ENCODE measurements at places on chromosomes 3 and 15.
A peak's percentile ranks its signal among the peaks of the same experiment; 100 is the strongest.

DNA sequence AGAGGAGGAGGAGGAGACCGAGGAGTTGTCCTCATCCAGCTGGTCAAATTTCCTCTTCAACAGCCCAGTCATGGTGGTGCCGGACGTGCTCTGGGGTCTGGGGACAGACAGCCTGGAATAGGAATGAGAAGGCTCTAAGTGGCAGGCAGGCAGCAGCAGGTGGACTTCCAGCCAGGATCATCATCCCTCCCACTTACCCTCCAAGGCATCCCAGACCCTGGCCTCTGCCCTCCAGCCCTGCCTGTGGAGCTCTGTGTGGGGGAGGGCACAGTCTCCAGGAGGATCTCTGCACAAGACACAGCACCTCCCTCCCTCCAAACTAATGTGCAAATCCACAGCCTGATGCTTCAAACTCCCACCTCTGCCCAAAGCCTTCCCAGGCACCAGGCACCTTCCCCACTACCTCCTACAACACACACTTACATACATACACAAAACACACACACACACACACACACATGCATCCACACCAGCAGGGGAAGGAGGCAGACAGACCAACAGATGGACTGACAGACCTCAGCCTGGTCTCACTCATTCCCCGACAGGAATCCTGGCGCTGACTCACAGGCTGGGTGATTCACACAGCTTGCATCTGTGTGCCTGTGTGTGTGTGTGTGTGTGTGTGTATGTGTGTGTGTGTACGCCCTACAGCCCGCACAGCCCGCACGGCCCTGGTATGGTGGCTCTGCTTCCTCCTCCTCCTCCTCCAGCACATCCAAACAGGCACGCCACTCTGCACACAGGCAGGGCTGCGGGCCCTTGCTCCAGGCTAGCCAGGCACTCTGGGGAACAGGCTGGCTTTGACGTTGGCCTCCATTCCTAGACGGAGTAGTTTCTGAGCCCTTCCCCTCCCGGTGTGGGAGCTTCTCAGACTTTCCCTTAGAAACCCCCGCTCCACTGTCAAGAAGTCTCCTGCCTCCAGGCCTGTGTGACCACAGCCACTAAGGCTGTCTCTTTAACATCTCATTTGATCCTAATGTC lies 6.5 kb downstream of the CSRNP1 start:
- DNase-seq, result no peak

DNA sequence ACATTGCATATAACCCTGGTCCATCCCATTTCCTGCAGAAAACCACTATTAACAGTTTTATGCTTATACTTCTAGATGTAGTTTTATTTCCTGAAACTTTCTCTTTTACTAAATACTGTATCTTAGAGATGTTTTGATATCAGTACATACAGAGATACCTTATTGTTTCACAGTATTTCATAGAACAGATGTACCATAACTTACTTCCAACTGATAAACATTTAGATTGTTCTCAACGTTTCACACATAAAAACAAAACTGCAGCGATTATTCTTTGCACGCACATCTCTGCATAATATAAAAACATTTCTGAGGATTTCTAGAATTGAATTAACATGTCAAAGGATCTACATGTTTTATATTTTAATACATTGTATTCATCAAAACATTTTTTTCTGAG lies 2.6 kb downstream of the ZNF80 start:
- no peak for DNase-seq

DNA sequence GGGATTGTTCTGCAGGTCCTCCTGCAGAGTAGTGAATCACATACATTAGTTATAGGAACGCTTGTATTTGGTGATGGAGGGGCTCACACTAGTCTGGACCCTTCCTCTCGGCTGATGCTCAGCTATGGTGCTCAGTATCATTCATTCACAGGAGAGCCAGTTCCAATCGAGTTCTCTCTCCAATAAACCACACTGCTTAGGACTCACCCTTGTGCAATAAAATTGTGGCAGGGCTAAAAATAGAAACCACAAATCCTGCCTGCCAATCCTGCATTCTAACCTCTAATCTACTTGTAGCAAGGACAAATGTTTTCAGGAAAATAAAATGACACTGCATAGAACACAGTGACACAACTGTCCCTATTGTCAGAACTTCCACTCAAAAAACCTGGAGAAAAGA lies 138.4 kb upstream of the TBL1XR1 start:
- DNase-seq, result no peak

GRCh38 chr3:55795746-55796145 lies 308.6 kb upstream of the WNT5A start:
- DNase-seq, result no peak

GRCh38 chr15:32838820-32839219 lies 121.0 kb downstream of the GREM1 start:
- peak; percentile 40 for DNase-seq

DNA sequence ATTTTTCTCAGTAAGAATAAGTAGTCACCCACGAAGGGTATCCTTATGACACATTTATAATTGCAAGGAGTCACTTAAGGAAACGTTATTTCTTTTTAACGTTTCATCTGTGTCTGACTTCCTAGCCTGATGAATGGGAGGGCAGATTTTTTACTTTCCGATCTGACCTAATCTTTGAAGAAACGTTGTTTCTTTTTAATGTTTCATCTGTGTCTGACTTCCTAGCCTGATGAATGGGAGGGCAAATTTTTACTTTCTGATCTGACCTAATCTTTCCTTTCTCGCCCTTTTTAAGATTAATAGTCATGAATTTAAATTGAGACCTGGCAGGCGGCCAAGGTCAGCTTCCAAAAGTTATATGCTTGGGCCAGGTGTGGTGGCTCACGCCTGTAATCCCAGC lies 3.0 kb upstream of the KLHL6 start:
- DNase-seq, result no peak

DNA sequence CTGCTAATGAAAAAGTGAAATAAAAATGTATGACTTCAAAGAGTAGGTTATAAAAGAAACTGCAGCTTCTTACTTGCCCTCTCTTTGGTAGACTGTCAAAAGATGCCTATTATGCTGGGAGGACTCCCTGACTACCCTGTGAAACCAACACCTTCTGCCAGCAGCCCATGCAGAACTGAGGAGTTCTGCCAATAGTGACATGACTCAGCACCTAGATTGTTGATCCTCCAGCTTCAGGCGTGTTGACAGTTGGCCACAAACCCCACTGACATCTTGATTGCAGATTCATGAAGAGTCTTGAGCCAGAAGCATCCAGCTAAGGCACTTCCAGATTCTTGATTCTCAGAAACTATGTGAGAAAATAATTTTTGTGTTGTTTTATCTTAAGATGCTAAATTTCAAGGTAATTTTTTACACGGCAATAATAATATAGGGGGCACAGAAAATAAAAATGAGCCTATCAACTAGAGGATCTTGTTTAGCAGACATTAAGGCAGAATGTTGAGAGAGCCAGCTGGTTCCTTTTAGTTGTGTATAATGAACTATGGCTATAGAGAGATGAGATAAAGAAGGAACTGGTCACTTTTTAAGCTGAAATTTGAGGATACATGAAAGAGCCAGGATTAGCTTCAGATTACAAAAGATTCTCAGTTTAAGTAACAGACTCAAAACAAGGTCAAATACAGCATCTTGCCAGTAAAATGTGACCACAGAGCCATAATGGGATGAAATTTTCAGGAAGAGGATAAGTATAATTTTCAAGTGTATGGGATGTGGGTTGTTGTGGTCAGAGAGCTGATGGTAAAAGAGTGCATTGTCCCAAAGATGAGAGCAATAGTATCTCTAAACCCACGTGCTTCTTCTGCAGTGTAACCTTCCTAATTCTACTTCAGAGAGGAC lies 588.7 kb upstream of the CBLB start:
- no peak for DNase-seq

DNA sequence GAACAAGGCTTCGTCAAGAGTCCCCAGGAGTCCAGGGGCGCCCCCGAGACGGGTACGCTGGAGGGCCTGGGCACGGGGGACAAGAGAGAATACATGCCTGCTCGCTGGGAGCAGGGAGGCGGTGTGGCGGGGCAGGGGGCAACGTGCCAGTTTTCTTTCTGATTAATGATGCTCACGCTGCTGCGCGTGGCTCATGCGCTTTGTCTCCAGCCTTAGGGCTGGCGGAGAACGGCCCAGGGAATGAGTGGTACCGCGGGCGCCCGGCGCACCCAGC lies 408 bp upstream of the ARPP21 start:
- DNase-seq, result no peak

DNA sequence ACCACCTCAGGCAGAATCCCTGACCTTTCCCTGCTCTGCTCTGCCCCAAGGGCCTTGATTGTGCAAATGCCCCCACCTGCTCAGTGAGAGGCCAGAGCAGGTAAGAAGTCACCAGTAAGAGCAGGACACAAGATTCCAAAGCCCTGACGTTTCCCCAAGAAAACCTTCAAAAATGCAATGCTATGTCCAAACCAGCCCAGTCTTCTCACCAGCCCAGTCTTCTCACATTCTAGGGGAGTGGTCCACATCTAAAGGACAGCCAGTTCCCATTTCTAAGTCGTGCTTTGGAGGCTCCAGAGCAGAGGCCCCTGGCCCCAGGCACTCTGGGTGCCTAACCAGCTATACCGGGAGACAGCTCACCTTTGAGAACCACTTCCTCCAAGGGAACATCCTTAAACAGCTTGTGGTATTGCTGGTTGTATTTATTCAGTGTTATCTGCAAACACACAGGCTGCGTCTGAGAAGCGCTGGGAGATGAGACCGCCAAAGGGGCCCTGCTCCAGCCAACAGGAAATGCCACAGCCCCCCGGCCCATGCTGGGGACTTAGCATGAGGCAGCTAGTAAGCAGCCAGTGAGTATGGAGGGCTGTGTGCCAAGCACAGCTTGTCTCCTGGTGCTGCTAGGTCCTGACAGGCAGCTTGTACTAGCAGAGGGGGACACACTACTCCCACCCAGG lies 29.3 kb downstream of the GRAMD2A start:
- no peak for DNase-seq

DNA sequence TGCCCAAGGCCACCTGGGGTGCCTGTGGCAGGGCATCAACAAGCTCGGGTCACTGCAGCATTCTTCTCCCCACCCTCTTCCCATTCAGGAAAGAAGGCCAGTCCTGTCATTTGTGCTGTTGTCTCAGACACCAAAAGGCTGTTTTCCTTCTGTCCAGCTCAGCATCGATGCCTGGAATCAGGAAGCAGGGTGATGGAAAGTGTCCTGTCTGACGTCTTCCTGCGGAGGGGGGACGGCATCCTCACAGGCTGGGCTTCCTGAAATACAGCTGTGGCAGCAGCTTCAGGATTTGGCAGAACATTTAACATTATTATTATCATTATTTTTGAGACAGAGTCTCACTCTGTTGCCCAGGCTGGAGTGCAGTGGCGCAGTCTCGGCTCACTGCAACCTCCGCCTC lies 33.0 kb upstream of the ANKDD1A start:
- no peak for DNase-seq

DNA sequence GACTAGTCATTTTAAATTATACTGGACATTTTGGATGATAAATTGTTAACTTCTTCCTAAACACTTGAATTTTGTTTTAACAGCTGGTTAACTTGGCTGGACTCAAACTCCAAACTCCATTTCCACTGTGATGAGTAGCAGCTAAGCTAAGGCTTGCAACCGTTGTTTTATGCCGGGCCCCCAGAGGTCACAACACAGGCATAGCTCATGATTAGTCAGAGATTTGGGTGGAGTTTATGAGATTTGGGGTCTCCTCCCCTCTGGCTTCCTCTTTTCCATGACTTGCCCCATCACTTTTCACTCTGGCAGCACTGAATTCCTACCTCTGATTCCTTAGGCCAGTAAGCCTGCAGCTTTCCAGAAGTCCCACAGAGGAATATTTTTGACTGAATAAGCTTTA lies 12.8 kb downstream of the THAP10 start:
- no peak for DNase-seq

GRCh38 chr3:186603159-186603558 lies 9.7 kb upstream of the AHSG start:
- DNase-seq, result no peak

GRCh38 chr3:162302983-162303624 lies 806.5 kb downstream of the OTOL1 start:
- DNase-seq, result no peak

GRCh38 chr3:88809993-88810392 lies 297.4 kb upstream of the EPHA3 start:
- DNase-seq, result no peak

DNA sequence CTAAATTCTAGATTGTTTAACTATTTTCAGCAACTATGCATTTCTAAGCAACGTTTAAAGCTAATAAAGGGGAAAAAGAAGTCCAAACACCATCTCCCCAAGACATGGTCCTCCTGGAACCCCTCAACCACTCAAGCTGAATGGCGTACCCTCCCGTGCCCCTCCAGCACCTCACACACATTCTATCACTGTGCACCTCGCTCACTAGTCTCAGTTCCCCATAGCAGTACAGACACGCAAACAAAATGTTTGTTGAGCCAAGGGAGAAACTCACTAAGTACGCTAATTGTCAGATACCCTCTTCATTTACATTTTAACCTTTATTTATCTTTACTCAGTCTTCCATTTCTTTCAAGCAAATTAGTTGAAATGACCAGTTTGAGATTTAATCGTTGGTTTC lies 48.8 kb downstream of the ACAP2 start:
- no peak for DNase-seq

All from NCI-H1930 (cell line).